GM19239 (cell line): ENCODE measurements at places on chromosomes 3 and 15.

- DNase-seq: no peak
These were observed 44.2 kb downstream of the DNAJC13 start for GRCh38 chr3:132461544-132461943.

DNA sequence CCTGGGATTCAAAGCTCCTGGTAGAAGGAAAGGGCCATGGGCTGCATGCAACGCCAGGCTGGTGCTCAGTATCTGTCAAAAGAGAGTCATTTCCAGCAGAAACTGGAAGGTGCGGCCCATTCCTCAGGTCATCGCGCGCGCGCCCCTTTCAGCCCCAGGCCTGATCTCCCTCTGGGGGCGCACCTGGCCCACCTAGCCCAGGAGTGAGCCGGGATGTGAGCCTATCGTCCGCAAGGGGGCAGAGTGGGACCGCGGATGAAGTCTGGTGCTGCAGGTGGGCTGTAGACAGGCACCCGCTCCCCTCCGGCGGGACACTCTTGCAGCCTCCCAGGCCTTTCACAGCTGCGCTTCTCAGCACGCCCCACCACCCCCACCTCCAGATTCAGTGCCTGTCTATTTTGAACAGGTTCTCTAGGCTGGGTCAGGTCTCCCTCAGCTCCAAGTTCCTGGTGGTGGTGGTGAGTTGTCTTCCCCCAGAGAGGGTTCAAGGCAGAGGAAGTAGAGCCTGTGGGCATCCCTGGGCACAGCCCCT lies 5.8 kb upstream of the RPL29 start:
- peak; percentile 93 for DNase-seq

DNA sequence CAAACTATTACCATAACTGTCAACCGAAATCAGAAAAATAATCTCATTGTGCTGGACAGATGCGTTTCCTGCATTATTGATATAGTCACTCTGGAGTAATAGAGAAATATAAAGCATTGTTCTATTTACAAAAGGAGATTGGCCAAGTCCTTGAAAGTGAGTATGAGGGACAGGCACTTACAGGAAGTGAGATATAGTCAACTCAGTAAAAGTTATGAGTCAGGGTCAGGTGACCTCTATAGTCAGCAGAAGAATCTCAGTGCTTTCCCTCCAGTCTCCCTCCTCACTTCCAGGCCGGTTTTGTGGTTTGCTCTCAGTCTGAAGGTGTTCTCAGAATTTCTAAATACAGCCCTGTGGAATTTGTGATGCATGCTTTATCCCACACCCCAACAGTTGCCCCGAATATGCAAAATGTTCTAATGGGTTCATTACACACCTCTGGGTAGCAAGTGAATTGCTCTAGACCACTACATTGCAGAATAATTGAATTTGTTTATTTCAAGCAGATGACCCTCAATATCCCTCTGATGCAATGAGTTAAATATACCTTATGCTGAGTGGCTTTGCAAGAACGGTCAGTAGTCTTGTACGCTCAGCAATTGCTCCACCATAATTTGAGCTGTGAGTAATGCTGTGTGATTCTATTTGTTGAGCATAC lies 787.7 kb downstream of the MCTP2 start:
- no peak for DNase-seq

DNA sequence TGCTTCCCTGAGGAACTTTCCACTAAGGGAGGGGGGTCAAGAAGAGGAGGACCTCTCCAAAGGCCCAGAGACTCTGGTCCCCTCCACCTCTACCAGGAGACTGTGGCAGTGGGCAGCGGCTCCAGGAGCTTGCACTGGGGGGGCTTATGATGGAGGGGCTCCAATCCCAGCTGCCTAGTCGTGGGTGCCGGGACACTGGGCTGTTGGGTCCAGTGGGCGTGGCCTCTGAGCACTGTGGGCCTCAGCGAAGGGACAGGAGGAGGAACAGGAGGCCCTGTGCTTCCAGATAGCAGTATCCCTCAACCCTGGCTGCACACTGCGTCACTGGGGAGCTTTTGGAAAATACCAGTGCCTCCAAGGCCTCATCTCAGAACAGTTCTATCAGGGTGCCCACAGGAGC lies 13.5 kb upstream of the DLL4 start:
- DNase-seq: no peak

GRCh38 chr3:167651826-167652225 lies 1.9 kb downstream of the WDR49 start:
- DNase-seq: no peak
